ENCODE measurements at places on chromosomes 5 and 9.

- DNase-seq: no peak
Measured at GRCh38 chr9:78856781-78857180, 559.9 kb downstream of the PSAT1 start.

GRCh38 chr5:14745188-14745563 lies 80.7 kb downstream of the OTULIN start:
- DNase-seq: no peak

DNA sequence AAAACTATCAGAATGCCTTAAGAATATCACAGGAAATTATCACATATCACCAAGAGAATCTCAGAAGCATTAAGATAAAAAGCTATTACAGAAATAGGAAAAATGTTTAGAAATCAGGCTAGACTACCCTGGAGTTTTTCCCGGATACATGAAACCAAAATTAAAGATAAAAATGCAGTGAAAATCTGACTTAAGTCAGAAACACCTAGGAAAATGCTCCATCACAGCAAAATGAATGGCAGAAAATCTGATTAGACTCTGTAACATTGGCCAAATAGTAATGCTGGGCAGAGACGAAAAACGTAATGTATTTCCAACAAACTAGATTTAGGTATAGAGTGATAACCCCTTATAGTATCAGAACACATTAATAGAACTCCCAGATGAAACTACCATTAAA lies 1626.7 kb upstream of the C9orf72 start:
- DNase-seq: no peak

- DNase-seq: no peak
Measured at GRCh38 chr5:168390491-168390890, 95.8 kb upstream of the RARS1 start.

DNA sequence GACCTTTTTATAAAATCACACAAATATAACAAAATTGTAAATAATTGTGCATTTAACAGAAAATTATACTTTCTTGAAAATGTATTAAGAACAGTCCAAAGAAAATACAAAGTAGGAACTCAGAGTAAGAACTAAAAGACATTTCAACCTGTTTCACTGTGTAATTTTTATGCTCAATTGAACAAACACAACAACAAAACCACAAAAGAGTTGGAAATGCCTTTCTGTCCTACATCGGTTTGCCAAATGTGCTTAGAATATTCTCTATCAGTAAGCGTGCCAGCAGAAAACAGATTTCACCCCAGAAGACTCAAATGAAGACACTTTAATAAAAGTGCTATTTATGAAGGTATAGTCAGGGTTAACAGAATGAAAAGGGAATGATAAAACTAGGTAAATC lies 592.1 kb downstream of the PRELID2 start:
- no peak for DNase-seq

- DNase-seq: no peak
Measured at GRCh38 chr5:28788954-28789353, 1750.6 kb upstream of the CDH9 start.

GRCh38 chr5:27532305-27532704 lies 493.9 kb upstream of the CDH9 start:
- DNase-seq: no peak

DNA sequence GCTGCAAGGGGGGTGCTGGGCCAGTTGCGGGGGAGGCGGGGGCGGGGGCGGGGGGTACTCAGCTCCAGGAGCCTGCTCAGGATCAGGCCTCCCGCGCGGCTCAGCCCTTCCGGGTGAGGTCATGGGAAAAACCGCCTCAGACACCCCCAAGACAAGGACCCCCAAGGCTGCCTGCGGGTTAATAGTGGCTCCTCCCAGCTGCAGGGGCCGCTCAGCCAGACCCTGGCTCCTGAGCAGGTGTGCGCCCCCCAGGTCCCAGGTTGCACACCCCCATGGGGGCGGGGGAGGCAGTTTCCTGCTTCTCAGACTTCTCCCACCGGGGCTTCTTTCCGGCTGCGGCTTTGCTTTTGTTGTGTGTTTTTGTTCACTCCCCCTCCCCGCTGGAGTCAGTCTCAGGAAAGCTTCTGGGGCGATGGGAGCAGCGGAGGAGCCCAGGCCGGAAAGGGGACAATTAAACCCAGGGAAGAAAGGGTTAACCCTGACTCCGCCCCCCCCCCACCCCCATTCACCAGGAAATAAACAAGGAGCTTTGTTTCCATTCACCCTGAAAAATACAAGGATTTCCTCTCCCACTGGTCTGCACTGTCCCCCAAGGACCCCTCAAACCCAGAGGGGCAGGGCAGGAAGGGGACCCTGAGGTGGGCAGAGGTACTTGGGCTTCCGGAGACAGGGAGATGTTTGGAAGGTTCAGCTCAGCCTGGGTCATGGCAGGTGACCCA lies 42.3 kb upstream of the NOTCH1 start:
- DNase-seq: no peak

GRCh38 chr9:126293522-126293889 lies 33.1 kb upstream of the MVB12B start:
- no peak for DNase-seq

DNA sequence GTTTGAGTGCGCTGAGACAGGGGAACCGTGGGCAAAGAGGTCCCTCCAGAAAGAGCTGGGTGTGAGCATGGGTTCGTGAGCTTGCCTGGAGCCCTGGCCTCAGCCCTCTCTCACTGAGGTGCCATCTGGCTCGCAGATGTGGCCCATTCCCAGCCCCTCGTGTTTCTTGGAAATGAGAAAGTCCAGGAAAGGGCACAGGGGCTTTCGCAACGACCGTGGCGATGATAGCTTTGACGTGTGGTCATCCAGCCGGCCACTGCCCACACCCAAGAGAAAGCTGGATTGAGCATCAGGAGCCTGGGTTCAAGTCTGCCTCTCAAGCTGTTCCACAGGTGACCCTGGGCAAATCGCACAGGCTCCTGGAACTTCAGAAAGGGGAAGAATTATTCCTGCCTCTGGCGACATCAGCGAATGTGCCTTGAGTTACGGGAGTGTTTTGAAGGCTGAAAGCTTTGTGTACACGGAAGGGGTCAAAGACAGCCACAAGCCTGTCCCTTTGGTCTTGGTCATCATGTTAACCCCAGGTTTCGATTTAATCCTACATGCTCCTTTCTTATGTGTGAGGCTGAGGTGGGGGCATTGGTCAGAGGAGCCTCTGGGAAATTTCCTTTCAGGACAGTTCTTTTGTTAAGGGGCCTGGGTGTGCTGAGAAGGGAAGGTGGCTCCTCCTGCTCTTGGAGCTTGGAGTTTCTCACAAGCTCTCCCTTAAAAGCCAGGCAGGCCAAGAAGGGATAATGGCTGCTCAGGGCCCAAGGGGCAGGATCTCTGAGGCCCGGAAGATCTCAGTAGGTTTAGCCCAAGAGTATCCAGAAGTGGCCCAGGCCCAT lies 41.7 kb upstream of the IL17B start:
- DNase-seq: no peak

GRCh38 chr9:85427772-85428171 lies 314.0 kb downstream of the AGTPBP1 start:
- DNase-seq: no peak

DNA sequence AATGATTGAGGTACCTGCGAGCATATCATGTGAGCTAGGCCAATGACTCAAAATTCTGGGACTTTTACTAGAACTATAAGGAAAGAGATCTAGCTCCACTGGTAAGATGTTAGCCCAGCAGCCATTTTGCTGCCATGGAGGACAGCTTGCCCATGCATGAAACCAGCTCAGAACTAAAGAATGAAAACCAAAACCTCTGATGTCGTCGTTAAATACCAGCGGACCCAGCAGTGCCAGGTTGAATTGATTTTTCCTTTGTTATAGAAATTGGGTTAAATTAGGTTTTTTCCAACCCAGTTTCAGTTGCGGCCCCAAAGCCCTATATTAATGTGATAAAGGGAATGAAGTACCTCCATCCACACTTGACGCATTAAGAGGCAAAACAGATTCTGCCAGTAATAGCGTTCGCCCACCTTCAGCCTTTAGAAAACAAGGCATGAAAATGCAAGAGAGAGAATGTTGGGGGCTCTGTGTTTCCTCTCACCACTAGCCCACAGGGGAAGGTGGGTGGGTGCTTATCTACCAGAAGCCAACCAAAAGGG lies 5.5 kb upstream of the ITK start:
- no peak for DNase-seq

- DNase-seq: no peak
Measured at GRCh38 chr5:5788793-5789192, 366.3 kb downstream of the ICE1 start.

GRCh38 chr5:180128671-180129261 lies 57.2 kb upstream of the RNF130 start:
- DNase-seq: no peak

GRCh38 chr9:131233995-131234394 lies 42.3 kb downstream of the FAM78A start:
- DNase-seq: no peak

DNA sequence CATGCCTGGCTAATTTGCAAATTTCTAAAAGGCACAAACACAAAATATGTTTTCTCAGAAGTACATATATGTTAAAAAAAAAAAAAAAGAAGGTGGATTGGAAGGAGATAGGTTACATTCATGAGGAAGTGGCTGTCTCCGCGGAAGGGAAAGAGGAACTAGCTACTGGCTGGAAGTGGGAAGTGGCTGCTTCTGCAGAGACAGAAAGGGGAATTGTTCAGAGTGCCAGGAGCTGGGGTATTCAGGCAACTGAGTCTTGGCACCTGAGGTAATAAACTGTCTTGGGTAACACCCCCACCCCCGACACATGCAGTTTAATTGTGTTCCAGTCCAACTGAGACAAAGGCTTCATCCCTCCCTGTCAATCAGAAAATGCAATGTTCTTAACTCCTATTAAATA lies 45.6 kb downstream of the S1PR3 start:
- no peak for DNase-seq

- no peak for DNase-seq
Measured at GRCh38 chr5:2917524-2917923, 166.0 kb upstream of the IRX2 start.

GRCh38 chr5:105088102-105088501 lies 1525.5 kb upstream of the NUDT12 start:
- no peak for DNase-seq

Data from stimulated activated CD4-positive, alpha-beta T cell treated with anti-CD3 and anti-CD28 coated beads, Interleukin-1b, Interleukin-23, amount 100 ng/mL, for 1 hour (primary cell).